ENCODE measurements at places on chromosomes 2 and 18.

GRCh38 chr18:6254456-6254855 is 160.3 kb downstream of the L3MBTL4 start:
- no peak for DNase-seq

GRCh38 chr2:121454549-121455090 is 76.1 kb upstream of the RNU4ATAC start:
- no peak for DNase-seq

GRCh38 chr2:104577143-104577542 is 276.8 kb upstream of the POU3F3 start:
- no peak for DNase-seq

DNA sequence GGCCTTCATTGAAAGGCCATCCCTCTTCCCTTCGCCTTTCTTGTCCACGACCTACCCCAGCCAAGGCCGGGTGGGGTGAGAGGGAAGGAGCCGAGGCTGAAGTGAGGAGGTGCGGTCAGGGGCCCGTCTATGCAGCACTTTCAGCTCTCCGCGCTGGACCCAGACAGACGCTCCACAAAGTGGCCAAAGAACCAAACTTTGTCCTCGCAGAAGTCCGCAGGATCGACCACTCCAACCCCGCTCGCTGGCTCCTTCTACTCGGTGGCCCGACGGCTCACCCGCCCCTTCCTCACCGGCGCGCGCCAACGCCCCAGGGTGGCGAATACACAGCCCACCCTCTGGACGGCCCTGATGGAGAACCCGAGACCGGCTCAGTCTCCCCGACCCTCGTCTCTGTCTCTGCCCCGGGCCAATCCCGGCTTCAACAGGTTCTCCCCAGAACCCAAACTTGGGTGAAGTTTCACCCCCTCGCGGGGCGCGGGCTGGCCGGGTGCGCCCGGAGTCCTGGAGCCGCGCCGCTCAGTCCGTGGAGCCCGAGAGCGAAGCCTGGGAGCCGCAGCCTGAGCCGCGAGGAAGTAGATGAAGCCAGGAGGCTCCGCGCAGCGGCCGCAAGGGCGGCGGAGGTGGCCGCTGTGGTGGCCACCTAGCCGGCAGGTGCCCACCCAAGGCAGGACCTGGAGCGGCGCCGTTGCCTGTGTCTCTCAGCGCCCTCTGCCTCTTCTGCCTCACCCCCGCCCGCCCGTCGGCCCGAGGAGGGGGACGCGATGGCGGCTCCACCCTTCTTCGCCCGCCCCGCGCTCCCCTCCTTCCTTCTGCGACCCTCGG is 26.7 kb upstream of the ALPP start:
- no peak for DNase-seq

GRCh38 chr2:119721043-119721442 is 38.7 kb upstream of the PTPN4 start:
- DNase-seq = no peak

DNA sequence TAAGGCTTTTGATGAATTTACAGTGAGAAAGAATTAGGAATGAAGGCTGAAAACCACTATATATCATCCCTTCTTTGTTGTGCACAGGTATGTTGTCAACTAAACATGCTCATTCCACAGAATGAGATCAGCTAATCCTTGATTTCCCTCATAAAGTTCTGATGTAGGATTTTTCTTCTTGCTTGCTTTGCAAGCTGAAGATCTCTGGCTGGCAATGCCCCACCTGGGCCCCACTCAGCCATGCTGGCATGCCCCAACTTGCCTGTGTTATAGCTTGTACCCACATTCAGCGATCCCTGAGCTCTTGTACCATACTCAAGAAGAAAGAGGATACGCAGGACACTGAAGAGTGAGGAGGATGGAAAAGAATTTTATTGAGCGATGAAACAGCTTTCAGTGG is 18.0 kb upstream of the SERPINB11 start:
- DNase-seq = no peak
